HL-60 (cell line): ENCODE measurements at places on chromosomes 5 and 9.

GRCh38 chr9:132040246-132040645, 39.4 kb downstream of the MED27 start:
- DNase-seq = no peak

DNA sequence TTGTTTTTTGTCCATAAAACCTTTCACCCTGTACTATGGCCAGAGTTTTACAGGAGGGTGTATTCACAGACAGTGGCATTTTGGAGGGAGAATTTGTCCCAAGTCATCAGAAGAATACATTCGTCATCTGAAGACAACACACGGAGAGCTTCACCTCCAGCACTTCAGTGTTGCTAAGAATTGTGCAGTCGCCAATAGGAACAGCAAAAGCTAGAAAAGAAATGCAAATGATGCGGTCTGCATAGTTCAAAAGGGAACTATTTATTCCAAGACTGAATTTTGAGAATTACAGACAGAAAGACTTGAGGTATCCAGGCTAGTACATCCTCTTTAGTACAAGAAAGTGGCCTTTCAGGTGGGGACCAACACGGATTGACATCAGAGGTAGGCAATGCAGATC, 399.2 kb upstream of the KIF2A start:
- no peak for DNase-seq

DNA sequence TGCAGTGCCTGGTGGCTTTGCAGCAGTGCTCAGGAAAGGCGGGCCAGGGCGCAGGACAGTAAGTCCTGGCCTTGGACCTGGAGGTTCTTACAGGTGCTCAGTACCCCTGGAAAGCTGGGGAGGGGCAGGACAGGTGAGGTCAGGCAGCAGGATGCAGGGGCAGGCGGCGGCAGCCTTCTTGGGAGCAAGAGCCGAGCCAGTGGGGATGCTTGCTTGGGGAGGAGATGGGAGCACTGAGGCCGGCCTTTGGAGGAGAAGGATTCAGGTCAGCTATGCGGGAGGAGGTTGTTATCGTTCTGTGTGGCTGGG, 98.0 kb downstream of the COL5A1 start:
- DNase-seq = no peak

DNA sequence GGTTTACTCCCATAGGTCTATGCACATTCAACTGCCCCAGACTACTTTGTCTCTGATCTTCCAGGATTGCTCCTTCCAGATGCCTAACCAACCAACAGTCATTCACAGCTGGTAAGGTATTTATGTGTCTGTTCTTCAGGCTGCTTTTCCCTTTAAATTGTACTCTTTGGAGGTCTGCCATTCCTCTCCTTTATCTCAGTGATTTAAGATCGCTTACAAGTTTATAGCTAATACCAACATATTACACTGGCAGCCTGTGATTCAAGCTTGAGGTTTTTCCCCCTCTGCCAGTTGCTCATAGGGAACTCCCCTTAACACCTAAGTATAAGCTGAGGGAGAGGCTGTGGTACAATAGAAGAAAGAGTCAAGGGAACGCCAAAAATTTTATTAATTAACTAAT, 711.7 kb upstream of the EDIL3 start:
- DNase-seq = no peak

DNA sequence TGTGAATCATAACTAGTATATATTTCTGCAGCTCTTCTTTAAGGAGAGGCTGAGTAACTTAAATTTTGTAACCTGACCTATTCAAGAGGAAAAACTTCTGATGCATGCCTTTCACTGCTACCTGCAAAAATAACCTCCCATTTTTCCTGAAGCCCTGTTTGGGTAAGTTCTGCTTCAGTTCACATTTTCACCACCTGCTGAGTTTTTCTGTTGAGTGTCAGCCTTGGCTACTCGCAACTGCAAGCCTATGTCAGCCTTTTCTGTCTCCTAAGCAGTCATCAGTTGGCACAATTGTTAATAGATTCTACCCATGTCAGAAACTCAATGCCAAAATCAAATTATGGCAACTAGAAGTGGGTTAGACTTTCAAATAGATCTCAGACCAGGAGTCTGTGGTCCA, 8.2 kb upstream of the TNFAIP8 start:
- DNase-seq = no peak

DNA sequence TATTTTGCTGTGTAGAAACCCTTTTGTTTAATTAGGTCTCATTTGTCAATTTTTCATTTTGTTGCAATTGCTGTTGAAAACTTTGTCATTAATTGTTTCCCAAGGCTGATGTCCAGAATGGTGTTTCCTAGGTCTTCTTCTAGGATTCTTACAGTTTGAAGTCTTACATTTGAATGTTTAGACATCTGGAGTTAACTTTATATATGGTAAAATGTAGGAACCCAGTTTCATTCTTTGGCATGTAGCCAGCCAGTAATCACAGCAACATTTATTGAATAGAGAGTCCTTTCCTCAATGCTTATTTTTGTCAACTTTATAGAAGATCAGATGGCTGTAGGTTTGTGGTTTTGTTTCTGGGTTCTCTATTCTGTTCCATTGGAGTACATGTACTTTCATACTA, 1290.8 kb upstream of the CDH9 start:
- no peak for DNase-seq

DNA sequence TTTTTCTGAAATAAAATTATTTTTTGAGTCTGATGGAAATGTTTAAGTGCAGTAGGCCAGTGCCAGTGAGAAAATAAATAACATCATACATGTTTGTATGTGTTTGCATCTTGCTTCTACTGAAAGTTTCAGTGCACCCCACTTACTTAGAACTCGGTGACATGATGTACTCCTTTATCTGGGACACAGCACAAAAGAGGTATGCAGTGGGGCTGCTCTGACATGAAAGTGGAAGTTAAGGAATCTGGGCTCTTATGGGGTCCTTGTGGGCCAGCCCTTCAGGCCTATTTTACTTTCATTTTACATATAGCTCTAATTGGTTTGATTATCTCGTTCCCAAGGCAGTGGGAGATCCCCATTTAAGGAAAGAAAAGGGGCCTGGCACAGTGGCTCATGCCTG, 39.2 kb downstream of the FXN start:
- DNase-seq = no peak

DNA sequence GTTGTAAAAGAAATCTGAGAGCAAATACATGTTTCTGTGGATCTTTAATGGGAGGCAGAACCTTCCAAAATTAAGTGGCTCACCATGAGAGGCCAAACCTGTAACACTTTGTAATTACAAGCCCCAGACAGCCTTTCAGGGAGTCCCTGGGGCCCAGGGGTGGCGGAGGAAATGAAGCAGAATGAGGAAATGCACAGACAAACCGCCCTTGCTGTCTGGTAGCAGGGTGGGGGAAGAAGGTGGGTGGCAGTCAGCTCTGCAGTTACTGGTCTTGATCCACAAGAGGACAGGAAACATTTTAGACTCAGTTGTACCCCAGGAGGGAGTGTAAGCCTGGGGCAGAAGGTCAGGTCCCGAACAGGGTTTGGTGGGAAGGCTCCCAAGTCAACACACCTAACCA, 6.5 kb downstream of the ARL14EPL start:
- peak; percentile 77 for DNase-seq
